NCI-H226 (cell line): ENCODE measurements at places on chromosomes 2 and 18.
A peak's percentile ranks its signal among the peaks of the same experiment; 100 is the strongest.

DNA sequence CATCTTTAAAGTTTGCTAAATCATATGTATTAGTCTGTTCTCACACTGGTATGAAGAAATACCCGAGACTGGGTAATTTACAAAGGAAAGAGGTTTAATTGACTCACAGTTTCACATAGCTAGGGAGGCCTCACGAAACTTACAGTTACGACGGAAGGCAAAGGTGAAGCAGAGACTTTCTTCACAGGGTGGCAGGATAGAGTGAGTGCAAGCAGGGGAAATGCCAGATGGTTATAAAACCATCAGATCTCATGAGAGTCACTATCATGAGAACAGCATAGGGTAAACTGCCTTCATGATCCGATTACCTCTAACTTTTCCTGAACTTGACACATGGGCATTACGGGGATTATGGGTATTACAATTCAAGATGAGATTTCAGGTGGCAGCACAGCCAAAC is 1075.2 kb upstream of the NRXN1 start:
- no peak for DNase-seq

GRCh38 chr2:215361876-215362561 is 50.2 kb downstream of the ATIC start:
- no peak for DNase-seq

GRCh38 chr18:13566941-13567746 is 159.2 kb downstream of the FAM210A start:
- no peak for DNase-seq

DNA sequence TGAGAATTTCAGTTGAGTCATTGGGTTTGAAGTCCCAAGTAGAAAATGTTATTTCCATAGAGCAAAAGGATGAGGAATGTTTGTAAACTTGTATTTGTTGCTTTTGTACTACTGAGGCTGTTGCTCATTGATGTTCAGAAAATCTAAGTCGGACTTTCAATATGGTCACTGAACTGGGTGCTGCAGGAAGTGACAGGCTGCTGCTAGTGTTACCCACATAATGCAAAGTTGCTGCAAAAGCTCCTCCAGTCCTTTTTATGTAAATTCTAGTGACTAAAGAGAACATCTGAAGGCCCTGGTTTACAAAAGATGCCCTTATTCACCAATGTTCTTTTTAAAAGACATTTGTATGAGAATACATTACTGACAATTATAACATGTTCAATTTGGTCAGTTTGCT is 131.1 kb upstream of the FAM98A start:
- no peak for DNase-seq

- DNase-seq, result peak; percentile 7
Measured at GRCh38 chr18:74234326-74235171, 57.2 kb downstream of the CYB5A start.

- DNase-seq, result no peak
Measured at GRCh38 chr2:219127037-219127635, 33.5 kb downstream of the NHEJ1 start.

GRCh38 chr18:37445368-37445767 is 120.2 kb downstream of the CELF4 start:
- DNase-seq, result no peak

GRCh38 chr2:159445307-159445706 is 158.8 kb upstream of the WDSUB1 start:
- no peak for DNase-seq

GRCh38 chr18:31954349-31954748 is 11.4 kb upstream of the TRAPPC8 start:
- DNase-seq, result peak; percentile 78

GRCh38 chr2:191178806-191179514 is 28.2 kb upstream of the STAT4 start:
- peak; percentile 93 for DNase-seq

DNA sequence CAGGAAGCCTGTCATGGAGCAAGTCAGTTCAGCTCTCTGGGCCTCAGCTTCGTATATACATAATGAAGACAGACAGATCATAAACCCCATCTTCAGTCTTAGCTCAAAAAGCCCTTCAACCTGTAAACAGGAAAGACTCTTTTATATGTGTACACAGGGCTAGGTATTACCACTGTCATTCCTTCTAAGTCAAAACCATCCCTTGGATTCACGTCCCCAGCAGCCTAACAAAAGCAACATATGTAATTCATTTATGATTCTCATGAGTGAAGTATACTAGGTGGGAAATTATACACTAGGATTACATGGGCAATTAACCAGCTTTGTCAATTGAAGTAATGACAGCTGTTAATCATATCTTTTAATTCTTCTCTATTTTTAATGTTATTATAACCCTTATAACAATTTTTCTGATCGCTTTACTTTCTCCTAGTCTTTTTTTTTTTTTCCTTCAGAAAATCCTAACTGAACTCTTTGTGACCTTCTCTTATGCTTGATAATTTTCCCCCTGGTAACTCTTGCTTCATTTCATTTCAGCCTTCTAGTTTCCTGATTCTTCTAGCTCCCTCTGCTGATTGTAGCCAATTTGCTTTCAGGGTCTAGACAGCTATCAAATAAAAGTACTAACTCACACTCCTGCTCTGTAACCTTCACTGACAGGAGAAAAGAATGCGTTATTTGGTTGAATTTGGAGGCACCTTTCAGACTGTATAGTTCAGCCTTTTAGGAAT is 99.7 kb downstream of the RBM43 start:
- DNase-seq, result peak; percentile 16

DNA sequence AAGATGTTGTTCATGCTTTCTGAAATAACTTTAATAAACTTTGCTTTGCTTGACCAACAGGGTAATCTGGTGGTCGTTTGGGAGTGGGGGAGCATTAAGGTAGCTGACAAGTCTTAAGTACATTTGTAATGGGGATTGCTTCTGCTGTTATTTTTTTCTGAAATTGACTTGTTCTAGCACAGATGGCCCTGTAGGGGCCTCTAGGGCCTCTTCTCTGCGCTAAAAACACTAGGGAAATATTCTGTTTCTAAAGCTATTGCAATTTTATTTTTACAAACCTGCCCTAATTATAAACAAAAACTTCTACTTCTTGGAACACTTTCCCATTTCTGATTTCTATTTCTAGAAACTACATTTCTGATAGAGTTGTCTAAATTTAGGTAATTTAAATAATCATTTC is 191.3 kb upstream of the KCNJ3 start:
- DNase-seq, result no peak

GRCh38 chr18:7133181-7133580 is 15.6 kb upstream of the LAMA1 start:
- no peak for DNase-seq

DNA sequence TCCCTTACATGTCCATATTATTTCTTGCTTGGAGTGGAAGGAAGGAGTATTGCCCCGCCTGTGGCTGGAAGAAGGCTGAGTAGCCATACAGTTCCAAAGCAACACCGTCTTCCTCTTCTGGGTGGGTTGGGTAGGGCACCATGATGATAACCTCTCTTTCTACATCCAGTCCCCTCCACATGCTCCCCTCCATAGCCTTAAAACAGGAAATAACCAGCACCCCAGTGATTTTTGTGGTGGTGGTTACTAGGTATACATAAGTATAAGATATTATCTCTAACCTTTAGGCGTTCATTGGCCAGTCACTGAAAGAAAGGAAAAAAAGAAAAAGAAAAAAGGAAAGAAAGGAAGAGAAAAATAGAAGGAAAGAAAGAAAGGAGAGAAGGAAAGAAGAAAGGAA is 63.1 kb downstream of the CXCR4 start:
- no peak for DNase-seq

GRCh38 chr2:135890835-135891234 is 14.6 kb upstream of the MCM6 start:
- DNase-seq, result no peak

DNA sequence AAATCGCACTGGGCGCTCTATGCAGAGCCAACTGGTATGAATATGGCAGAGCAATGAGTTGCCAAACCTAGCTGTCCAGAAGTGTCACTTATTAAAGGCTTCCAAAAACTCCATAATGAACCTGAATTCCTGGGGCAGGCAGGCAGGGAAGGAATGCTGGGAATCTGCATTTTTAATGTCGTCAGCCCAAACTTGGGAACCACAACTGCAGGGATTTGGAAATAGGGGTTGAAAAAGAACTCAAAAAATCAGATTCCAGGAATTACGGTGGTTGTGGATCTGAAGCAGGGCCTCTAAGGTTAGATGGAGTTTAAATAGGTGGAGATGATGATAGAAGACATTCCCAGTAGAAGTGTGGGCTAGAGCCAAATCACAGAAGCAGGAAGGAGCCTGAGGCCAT is 15.0 kb downstream of the NCKAP5 start:
- DNase-seq, result no peak

GRCh38 chr2:139992078-139992477 is 1211.9 kb upstream of the NXPH2 start:
- DNase-seq, result no peak

GRCh38 chr2:204109681-204110080 is 173.1 kb downstream of the ICOS start:
- DNase-seq, result no peak

DNA sequence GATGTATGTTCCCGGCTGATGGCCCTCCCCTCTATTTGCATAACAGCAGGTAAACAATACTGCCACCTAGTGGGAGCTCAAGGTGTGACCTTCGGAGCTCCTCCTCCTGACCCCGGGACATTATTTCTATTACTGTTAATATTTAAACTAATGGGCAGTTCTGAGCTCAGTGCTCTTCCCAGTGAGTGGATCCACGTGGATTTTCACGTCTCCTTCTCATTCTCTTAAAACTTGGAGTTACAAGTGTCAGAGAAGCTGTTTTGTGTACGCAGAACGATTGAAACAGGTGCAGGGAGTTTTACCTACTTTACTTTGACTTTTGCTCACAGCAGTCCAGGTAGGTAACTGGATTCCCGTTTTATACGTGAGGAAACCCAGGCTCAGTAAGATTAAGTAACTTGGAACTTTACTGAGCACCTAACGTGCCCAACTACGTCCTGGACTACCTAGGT is 127.3 kb downstream of the PRKCE start:
- peak; percentile 23 for DNase-seq

DNA sequence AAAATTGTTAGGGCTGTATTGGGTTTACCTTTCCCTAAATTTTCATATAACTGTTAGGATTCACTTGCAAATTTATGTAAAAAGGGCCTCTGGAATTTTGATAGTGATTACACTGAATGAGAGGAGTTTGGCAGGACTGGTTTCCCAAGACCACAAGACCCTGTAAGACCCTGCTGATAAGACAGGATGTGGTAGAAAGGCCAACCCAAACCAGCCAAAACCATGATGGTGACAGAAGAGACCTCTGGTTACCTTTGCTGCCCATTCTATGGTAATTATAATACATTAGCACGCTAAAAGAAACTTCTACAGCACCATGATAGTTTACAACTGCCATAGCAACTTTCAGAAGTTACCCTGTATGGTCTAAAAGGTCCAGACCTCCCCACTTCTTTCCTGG is 8.3 kb upstream of the CASP10 start:
- DNase-seq, result no peak

DNA sequence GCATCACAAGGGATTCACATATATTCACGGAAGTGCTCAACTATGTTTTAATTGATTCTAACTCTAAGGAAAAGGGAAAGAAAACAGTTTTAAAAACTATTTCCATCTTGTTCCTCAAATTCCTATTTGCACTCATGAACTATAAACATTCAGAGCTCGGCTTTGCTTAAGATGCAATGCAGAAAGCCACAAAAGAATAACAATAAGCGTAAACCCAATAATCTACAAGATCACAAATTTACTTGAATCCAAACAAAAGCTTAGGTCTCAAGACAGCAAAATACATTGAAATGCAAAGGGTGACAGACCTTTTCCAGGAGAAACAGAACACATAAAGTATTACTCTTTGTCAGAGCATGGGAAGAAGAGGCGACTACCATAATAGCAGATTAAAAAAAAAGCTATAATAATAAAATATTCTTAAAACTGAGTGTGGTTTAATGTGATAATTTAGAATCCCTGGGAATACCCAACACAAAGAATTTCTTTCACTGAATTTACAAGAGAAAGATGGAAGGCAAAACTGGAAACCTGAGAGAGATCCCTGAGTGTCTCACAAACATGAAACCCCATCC is 1094.9 kb downstream of the LRP1B start:
- no peak for DNase-seq

GRCh38 chr2:146820672-146821071 is 1024.2 kb upstream of the ACVR2A start:
- DNase-seq, result peak; percentile 46

GRCh38 chr2:31534636-31535035 is 46.1 kb downstream of the SRD5A2 start:
- no peak for DNase-seq

GRCh38 chr2:5803547-5803946 is 111.4 kb downstream of the SOX11 start:
- DNase-seq, result no peak

GRCh38 chr2:178327516-178327915 is 123.5 kb downstream of the PRKRA start:
- DNase-seq, result no peak

GRCh38 chr18:50193796-50194630 is 934 bp downstream of the MYO5B start:
- DNase-seq, result no peak

GRCh38 chr18:2994603-2995432 is 18.1 kb downstream of the LPIN2 start:
- no peak for DNase-seq

- DNase-seq, result no peak
Measured at GRCh38 chr2:222796413-222797103, 64.3 kb upstream of the ACSL3 start.

DNA sequence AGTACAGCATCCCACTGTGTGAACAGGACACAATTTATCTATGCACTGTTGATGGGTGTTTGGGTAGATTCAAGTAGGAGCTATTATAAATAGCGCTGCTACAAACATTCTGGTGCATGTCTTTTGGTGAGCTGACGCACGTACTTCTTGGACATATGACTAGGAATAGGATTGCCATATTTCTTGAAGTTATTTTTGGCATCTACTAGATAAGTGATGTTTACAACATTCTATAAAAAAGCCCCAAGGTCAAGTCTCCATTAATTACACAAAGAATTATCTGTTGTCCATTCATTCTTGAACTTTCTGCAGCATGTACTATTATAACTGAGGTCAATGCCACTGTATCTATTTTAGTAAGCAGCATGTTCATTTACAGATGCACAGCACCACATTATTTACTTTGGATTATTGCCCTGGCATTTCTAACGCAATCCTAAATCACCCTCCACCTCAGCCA is 225.5 kb upstream of the TMEM200C start:
- DNase-seq, result no peak

DNA sequence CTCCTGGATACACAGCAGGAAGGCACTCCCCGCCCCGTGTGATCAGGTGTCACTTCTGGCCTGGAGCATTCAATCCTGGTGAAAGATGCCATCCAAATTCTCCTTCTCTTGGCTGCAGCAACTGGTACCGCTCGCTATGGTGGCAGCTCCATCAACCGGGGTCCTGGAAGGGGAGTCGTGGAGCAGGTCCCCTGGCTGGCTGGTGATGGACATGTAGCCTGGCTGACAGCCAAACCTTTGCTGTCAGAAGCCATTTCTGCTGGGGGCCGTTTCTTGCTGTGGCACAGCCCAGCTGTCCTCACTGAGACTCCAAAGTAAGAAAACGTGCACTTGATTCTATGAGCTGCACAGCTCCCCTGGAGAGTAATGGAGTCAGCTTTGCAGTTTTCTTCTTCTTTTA is 7.1 kb upstream of the CYS1 start:
- no peak for DNase-seq
